GM04504 (cell line): ENCODE measurements at places on chromosomes 6 and 20.

- DNase-seq: no peak
Observed at GRCh38 chr6:79742030-79742429, 110.9 kb downstream of the SH3BGRL2 start.

DNA sequence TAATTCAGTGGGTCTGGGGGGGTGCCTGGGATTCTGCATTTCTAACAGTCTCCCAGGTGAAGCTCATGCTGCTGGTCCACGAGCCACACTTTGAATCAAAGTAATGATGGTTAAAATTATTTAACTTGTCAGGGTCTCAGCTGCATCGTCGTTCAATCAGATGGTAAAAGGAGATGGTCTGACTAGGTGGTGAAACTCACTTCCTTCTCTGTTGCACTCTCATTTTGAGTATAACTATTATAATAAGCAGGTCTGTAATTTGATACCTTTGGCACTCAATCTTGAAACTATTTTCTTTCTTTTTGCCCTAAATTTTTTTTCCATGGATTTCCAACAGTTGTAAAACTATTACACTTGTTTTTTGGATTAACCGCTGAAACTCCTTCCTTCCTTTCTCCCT lies 292.5 kb downstream of the FARS2 start:
- no peak for DNase-seq

DNA sequence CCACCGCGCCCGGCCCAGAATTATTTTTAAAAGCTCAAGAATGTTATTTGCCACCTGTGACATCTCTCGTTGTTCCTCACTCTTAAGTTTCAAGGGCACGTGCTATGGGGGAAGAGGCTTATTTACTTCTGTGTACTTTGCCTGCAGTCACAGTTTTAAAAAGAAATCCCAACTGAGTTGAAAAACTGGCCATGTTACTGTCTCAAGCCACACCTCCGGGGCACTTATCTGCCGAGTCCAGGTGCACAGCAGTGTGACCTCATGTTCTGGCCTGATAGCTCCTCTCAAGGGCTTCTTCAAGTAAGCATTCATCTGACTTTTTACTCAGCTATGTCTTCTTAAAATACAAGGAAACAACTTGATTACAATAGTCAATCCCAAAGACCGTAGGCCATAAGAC lies 34.5 kb downstream of the SHLD1 start:
- no peak for DNase-seq

- DNase-seq: no peak
Observed at GRCh38 chr6:97110626-97111025, 172.4 kb downstream of the MMS22L start.

- no peak for DNase-seq
Observed at GRCh38 chr6:110158479-110158878, 21.0 kb downstream of the WASF1 start.

DNA sequence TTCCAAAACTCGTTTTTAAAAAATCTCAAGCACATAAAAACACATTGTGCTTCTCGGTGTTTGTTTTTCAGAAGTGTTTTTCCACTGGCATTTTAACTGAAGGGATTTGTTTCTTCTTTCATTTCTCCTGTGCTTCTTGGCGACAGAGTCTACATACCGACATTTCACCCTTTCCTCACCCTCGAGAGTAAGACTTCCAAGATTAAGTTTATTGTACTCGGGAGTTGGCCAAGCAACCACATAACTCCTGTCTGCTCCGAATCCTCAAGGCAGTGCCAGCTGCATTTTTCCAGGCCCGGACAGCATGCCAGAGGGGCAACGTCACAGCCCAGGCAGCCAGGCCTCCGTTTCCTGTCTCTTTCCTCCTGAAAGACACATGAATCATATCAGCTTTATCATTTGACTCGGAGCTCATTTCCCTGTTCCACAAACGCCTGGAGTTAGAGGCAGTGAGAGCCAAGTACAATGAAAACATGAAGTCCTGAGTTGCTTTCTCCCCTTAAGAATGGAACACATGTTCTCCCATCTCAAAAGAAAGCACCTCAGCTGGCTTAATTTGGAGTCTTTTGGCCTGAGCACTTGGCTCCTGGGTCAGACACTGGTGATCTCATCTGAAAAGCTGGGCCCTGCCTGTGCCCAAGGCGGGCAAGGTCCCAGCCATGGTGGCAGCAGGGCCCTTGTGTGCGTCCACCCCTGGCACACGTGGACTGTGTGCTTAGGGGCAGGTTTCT lies 23.2 kb upstream of the FAM50B start:
- DNase-seq: peak; percentile 97

GRCh38 chr6:13725052-13725451 lies 13.4 kb upstream of the RANBP9 start:
- no peak for DNase-seq

- no peak for DNase-seq
Observed at GRCh38 chr20:40925829-40926510, 102.7 kb upstream of the TOP1 start.

GRCh38 chr20:62339647-62340062 lies 27.5 kb downstream of the LAMA5 start:
- no peak for DNase-seq

GRCh38 chr6:136404627-136405419 lies 115.2 kb upstream of the BCLAF1 start:
- DNase-seq: no peak

GRCh38 chr6:130043344-130043743 lies 25.0 kb downstream of the L3MBTL3 start:
- DNase-seq: no peak

- no peak for DNase-seq
Observed at GRCh38 chr20:49513009-49513408, 30.5 kb upstream of the KCNB1 start.

- no peak for DNase-seq
Observed at GRCh38 chr20:37871751-37872150, 31.2 kb upstream of the VSTM2L start.

DNA sequence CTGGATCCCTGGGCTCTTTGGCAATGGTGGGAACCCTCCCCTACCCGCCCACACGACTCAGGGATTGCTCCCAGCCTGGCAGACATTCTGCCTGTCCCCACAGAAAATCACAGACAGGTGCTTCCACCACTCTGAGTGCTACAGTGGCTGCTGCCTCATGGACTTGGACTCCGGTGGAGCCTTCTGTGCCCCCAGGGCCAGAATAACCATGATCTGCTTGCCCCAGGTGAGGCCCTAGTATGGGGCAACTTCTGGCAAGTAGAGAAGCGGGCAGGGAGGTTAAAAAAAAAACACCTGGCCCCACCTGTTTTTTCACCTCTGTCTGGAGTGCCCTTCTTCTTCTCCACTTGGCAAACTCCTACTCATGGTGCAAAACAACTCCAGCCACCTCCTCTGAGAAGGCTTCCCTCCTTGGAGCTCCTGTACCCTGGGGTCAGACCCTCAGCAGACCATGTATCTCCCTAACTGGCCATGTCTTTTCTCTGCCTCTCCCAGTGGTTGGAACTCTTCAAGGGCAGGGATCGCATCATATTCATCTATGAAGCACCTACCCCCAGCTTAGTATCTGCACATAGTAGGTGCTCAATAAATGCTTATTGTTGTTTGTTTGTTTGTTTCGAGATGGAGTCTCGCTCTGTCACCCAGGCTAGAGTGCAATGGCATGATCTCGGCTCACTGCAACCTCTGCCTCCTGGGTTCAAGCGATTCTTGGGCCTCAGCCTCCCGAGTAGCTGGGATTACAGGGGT lies 1.1 kb downstream of the CLPSL2 start:
- no peak for DNase-seq

GRCh38 chr6:4449409-4449808 lies 314.0 kb upstream of the ECI2 start:
- no peak for DNase-seq

- DNase-seq: no peak
Observed at GRCh38 chr6:169239181-169239580, 14.5 kb downstream of the THBS2 start.

DNA sequence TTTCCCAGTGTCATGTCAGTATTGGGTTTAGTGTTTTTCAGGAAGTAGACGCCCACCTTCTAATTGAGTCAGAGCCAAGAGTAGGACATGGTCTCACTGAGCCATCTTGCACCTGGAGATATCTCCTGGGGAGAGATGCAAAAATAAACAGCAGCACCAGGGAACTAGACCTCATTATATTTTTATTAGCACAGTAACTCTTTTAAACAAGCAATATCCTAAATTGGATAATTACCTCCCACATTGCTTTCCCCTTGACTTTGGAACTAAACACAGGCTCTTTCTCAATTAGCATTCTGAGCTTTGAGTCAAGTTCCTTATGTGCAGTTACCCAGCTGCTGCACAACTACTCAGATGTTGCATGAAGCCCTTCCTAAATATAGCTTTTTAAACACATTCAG lies 175.4 kb downstream of the IBTK start:
- no peak for DNase-seq

DNA sequence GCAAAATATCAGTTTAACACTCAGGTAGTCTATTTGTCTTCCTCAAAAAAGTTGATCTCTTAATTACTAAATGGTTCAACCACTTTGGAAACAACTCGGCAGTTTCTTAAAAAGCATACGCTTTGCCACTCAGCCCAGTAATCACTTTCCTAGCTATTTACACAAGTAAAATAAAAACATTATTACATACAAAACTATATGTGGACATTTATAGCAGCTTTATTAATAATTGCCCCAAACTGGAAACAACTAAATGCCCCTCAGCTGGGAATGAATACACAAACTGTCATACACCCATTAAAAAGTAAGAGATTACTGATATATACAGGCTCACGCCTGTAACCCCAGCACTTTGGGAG lies 7.4 kb downstream of the EEF1A1 start:
- no peak for DNase-seq
